Right hindlimb (tissue), 1 donor: ENCODE measurements at places on chromosomes 7 and 10.

DNA sequence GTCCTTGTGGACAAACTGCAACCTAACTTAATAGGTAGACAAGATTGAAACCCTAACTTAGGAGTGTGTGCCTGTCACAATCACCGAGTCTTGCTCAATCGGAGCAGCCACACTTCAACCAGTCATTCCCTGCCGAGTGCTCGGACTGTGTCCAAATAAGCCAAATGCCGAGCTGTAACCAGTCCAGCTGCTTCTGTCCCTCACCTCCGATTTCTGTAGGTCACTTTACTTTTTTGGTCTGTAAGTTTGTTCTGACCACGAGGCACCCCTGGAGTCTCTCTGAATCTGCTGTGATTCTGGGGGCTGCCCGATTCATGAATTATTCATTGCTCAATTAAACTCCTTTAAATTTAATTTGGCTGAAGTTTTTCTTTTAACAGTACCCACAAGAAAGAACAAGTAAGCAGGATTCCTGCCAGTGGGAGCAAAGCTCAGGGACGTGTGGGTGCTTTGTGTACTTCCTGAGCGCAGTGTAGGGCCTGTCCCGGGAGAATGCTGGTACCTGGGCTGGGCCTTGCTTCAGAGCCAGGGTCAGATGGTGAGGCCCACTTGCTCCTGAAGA, 140.1 kb downstream of the ACTR3B start:
- peak; percentile 60 for DNase-seq

- DNase-seq = peak; percentile 57
These were observed 54.9 kb downstream of the JAZF1 start for GRCh38 chr7:28125431-28126409.

- no peak for DNase-seq
These were observed 65.7 kb downstream of the AP3M1 start for GRCh38 chr10:74084955-74085354.

GRCh38 chr7:1131471-1132265, 28.3 kb downstream of the ZFAND2A start:
- no peak for DNase-seq

- no peak for DNase-seq
These were observed 58.1 kb downstream of the PODXL start for GRCh38 chr7:131498237-131498885.

- DNase-seq = no peak
These were observed 109.3 kb upstream of the KMT2C start for GRCh38 chr7:152544971-152545619.

GRCh38 chr7:85070967-85071628, 115.8 kb downstream of the SEMA3D start:
- no peak for DNase-seq

DNA sequence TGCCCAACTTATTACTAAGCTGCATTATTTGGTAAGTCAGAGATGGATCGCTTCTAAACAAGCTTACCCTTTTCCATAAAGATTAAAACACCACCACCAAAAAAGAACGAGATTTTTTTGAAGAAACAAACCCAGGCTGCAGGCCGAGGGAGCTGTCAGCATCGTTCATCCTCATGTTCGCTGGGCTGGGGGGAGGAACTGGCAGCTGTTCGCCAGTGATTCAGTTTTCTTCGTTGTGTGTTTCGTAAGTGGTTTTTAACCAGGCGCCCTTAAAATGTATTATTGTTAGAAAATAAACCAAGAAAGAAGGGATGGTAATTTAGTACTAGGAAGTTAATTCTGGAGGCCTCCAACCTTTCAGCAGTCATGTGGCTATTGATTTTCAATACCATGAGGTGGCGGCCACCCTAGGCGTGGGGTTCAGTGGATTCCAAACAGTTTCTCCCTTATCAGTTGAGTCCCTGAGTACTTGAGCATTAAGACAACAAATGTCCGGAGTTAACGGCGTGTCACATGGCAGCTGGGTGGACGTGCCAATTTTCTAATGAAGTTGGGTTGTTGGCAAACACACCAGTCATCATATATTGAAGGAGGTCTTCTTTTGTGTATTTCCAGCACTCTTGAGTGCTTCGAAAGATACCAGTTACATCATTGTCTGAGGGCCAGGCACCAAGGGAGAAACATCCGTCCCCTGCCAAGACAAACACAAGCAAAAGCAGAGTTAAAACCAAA, 173.2 kb downstream of the EBF3 start:
- peak; percentile 35 for DNase-seq

- DNase-seq = no peak
These were observed 81.1 kb downstream of the ZMIZ1 start for GRCh38 chr10:79149662-79150443.

DNA sequence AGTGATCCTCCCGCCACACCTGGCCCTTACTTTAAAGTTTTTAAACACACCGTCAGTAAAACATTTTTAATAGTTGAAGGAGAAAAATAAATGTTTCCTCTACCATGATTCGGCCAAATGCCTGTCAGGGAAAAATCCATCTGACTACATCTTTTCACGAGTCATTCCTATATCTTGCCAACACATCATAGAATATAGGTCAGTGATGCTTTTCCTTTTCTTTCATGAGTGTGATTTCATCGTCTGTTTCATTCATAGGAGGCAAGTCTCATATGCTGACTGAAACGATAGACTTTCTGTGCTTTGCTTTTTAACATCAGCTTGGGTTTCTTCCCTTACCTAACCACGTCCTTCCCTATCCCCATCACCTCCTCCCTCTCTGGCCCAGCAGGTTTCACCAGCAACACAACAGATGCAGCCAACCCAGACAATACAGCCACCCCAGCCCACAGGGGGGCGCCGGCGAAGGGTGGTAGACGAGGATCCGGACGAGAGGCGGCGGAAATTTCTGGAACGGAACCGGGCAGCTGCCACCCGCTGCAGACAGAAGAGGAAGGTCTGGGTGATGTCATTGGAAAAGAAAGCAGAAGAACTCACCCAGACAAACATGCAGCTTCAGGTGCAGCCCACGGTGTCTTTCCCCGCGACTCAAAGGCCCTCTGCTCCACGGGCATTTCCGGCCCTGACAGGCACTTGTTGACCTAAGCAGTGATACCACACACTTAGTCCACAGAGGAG, 149.2 kb downstream of the TRIL start:
- DNase-seq = no peak

DNA sequence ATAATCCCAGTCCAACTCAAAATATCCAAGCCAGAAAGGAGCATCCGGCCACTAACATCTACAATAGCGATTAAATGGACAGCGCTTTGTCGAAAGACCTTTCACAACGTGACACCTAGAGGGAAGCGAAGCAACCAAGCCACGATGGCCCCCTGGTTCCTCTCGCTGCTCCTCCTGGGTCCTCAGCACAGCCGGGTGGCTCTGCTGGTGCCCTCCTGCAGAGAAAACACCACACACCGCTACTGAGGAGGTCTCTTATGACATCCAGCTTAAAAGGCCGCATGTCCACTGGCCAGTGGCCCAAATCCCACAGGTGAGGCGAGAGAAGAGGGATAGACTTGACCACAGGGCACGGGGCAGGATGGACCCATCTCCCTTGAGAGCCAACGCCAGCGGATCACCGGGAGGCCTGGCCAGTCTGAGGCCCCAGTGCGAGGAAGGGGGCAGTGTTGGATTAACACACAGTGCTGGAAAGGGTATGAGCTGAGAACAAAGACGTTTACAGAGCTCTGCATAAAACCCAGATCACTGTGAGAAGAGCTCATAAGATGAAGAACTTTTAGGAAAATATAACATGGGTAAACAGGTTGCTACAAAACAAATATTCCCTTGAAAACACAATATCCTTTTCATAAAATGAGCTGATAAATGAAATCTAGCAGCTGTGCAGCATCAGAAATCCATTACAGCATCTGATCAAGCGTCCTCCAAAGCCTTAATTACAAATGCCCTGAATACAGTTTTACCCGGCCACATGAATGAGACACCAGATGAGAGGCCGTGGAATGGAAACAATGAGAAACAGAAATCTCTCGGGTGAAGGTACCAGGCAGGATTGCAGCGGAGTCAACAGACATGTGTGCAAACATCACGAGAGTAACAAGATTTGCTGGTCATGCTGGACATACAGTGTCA, 236.7 kb downstream of the DIP2C start:
- DNase-seq = no peak

DNA sequence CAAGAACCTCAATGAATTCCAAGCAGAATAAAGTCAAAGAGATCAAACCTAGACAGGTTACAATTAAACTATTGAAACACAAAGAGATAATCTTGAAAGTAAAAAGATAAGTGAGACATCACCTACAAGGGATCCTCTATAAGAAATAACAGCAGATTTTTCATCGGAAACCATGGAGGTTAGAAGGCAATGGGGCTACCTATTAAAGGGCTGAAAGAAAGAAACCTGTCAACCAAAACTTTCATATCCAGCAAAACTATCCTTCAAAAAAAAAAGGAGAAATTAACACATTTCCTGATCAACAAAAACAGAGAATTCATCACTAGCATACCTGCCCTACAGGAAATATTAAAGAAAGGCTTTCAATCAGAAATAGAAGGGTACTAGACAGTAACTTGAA, 244.9 kb downstream of the ARHGAP12 start:
- DNase-seq = no peak

- no peak for DNase-seq
These were observed 134.8 kb upstream of the ADAM12 start for GRCh38 chr10:126523071-126523470.

GRCh38 chr7:158649279-158649678, 55.3 kb downstream of the NCAPG2 start:
- no peak for DNase-seq

GRCh38 chr10:73576178-73576889, 14.8 kb downstream of the USP54 start:
- DNase-seq = no peak

DNA sequence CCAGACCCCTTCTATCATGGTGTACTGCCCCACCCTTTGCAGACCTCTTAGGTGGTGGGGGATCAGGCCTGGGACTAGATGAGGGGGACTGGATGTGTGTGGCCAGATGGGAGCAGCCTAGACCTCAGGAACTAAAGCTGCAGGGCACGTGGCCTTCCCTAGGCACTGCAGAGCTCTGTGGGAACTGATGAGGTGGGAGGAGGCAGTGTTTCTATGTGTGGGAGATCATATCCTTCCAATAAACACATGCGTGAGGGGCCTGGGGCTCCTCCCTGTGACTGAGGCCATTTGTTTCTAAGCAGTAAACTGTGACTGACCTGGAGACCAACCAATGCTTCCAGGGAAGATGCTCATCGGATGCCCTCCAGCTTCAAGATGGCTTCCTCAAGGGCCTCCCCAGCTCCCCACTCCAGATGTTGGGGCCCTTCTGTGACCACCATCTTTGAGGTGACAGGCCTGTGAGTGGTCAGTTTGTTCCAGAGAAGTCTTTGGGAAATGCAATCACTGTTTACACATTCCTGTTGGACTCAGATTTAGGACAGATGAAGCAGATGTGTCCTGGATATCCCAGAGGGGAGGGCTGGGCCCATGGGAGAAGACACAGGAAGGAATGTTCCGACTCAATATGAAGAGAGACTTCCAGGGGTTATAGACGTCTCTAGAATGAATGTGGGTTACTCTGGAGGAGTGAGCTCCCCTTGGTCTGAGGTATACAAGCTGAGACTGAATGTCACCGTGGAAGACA, 23.6 kb upstream of the ZCCHC24 start:
- no peak for DNase-seq

- no peak for DNase-seq
These were observed 68.4 kb downstream of the PPP1R3C start for GRCh38 chr10:91564508-91564907.

- DNase-seq = no peak
These were observed 28.6 kb downstream of the MTURN start for GRCh38 chr7:30163231-30163894.

- DNase-seq = no peak
These were observed 853.2 kb downstream of the SORCS3 start for GRCh38 chr10:105494303-105494702.

DNA sequence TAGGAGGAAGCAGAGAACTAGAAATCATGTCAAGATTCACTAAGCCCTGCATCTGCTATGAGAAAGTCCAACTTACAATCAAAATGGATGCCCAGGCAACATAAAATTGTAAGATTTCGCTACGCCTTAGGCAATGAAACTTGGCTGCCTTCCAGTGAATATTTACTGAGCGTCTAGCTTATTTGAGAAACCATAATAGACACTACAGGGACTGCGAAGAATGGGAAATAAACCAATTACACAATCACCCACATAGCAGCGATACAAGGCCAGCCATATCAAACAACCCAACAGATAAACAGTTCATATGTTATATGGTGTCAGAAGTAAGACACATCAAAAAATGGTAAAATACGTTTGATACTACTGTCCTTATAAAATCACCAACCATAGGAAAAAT, 545.0 kb upstream of the C7orf33 start:
- no peak for DNase-seq

- DNase-seq = no peak
These were observed 694.2 kb upstream of the FZD8 start for GRCh38 chr10:36336315-36336714.

GRCh38 chr10:662686-663465, 26.6 kb downstream of the DIP2C start:
- no peak for DNase-seq

GRCh38 chr7:43077285-43077684, 35.2 kb upstream of the HECW1 start:
- DNase-seq = no peak

GRCh38 chr7:1354661-1355567, 104.4 kb downstream of the MICALL2 start:
- no peak for DNase-seq

GRCh38 chr7:22569586-22570321, 69.8 kb upstream of the STEAP1B start:
- DNase-seq = no peak

DNA sequence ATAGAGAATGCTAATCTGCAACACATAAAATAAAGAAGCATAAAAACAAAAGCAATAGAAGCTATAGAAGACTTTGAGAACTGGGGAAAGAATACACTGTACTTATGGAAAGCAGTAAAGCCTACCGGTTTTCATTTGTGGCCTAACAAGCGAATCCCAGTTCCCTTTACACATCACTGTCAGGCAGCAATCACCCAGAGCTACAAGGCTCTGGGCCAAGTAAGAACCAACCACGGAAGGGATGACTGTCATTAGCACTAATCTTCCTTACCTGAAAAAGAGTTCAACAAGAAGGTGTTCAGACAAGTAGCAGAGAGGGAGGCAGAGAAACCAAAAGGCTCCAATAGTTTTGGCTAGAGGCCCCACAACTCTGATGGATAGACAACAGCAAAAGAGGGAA, 15.0 kb downstream of the CCDC6 start:
- no peak for DNase-seq

- no peak for DNase-seq
These were observed 2.9 kb upstream of the RBM20 start for GRCh38 chr10:110641256-110641655.
